A549 treated with dexamethasone at 1 μM for 4 hours (cell line): ENCODE measurements at places on chromosomes 13 and 19. TPM values are rescaled to one million over a fixed set of nuclear protein-coding genes. Genes with fewer than 3 reads are reported as not detected.

Gene RAB3A
- 0.64 to 0.93 TPM (median 0.65 TPM) in 5 replicates for total RNA-seq

Gene KASH5
- not detected in 5 replicates for total RNA-seq

Gene GNG7
- total RNA-seq, result 0.02 to 0.08 TPM (median 0.07 TPM) in 5 replicates

Gene OR7D2
- total RNA-seq, result 0.04 to 0.07 TPM in 2 of 5 replicates, not detected in the others

Gene KLK6
- total RNA-seq, result 0.15 to 0.56 TPM (median 0.21 TPM) in 5 replicates

Gene ANKRD24
- total RNA-seq, result 0.21 to 0.34 TPM (median 0.27 TPM) in 5 replicates

Gene C5AR1
- 1.2 to 3.3 TPM (median 2.4 TPM) in 5 replicates for total RNA-seq

Gene RFPL4A
- 0.61 to 1.2 TPM (median 0.88 TPM) in 5 replicates for total RNA-seq

Gene CD209
- not detected in 5 replicates for total RNA-seq

Gene ANGPTL4
- 529 to 725 TPM (median 587 TPM) in 5 replicates for total RNA-seq

Gene ZGLP1
- 0.68 to 1.6 TPM (median 1.5 TPM) in 5 replicates for total RNA-seq

Gene ZNF829
- 0.31 to 0.73 TPM (median 0.37 TPM) in 5 replicates for total RNA-seq

Gene ZNF132
- total RNA-seq, result 0.08 to 0.14 TPM (median 0.09 TPM) in 5 replicates

Gene FUT2
- not detected in 5 replicates for total RNA-seq

Gene PSG4
- 0.53 to 0.99 TPM (median 0.71 TPM) in 5 replicates for total RNA-seq

Gene RUBCNL
- total RNA-seq, result 0.15 to 0.24 TPM (median 0.21 TPM) in 5 replicates

Gene KPTN
- 15.3 to 24.0 TPM (median 19.6 TPM) in 5 replicates for total RNA-seq

Gene STOML3
- total RNA-seq, result not detected in 5 replicates

Gene NLRP12
- 0.02 TPM in 1 of 5 replicates, not detected in the others for total RNA-seq

Gene C3
- 43.4 to 62.3 TPM (median 59.3 TPM) in 5 replicates for total RNA-seq

Gene OSCAR
- 0.15 to 0.33 TPM (median 0.27 TPM) in 5 replicates for total RNA-seq

Gene HSPB6
- 0.24 to 0.39 TPM (median 0.34 TPM) in 4 of 5 replicates, not detected in the other for total RNA-seq

Gene TSSK6
- total RNA-seq, result 1.0 to 2.1 TPM (median 1.6 TPM) in 5 replicates

Gene BEST2
- 2.1 to 4.3 TPM (median 3.0 TPM) in 5 replicates for total RNA-seq

Gene EID2
- total RNA-seq, result 35.1 to 39.3 TPM (median 35.6 TPM) in 5 replicates

Gene MEIOSIN
- total RNA-seq, result 0.02 to 0.09 TPM (median 0.05 TPM) in 5 replicates

Gene DNAAF3
- 3.2 to 7.0 TPM (median 5.7 TPM) in 5 replicates for total RNA-seq

Gene MYO1F
- total RNA-seq, result 0.22 to 0.39 TPM (median 0.28 TPM) in 5 replicates

Gene SRRM5
- total RNA-seq, result 0.43 to 1.1 TPM (median 0.86 TPM) in 5 replicates

Gene ADM5
- total RNA-seq, result 3.0 to 5.7 TPM (median 5.0 TPM) in 5 replicates

Gene NLRP9
- total RNA-seq, result not detected in 5 replicates

Gene PSG11
- total RNA-seq, result not detected in 5 replicates
